Bronchial epithelial cell (primary cell): ENCODE measurements at places on chromosomes 6 and 20.

DNA sequence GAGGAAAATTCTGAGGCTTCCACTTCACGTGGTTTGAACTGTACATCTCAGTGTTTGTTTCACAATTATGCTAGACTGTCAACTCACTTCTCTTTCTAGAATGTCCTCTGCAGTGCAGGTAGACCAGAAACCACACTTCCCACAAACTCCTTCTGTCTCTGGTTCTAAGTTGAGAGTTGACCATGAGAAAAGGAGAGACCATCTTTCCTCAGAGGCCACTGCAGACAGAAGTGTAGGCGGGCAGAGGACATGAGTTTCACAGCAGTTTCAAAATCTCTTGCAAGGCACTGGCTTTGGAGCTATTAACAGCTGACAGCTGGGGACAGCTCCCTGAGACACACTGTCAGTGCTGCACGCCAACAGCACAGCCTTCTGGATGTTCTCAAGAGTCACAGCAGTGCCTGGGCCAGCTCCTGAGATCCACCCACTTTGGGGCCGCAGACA lies 55.4 kb upstream of the MOXD1 start:
- no peak for DNase-seq

- DNase-seq: no peak
Observed at GRCh38 chr20:35342154-35342769, 50.0 kb upstream of the FAM83C start.

- no peak for DNase-seq
Observed at GRCh38 chr20:21090111-21090618, 16.0 kb downstream of the LINC00237 start.

- DNase-seq: peak; percentile 71
Observed at GRCh38 chr6:129598244-129599187, 111.5 kb downstream of the ARHGAP18 start.

DNA sequence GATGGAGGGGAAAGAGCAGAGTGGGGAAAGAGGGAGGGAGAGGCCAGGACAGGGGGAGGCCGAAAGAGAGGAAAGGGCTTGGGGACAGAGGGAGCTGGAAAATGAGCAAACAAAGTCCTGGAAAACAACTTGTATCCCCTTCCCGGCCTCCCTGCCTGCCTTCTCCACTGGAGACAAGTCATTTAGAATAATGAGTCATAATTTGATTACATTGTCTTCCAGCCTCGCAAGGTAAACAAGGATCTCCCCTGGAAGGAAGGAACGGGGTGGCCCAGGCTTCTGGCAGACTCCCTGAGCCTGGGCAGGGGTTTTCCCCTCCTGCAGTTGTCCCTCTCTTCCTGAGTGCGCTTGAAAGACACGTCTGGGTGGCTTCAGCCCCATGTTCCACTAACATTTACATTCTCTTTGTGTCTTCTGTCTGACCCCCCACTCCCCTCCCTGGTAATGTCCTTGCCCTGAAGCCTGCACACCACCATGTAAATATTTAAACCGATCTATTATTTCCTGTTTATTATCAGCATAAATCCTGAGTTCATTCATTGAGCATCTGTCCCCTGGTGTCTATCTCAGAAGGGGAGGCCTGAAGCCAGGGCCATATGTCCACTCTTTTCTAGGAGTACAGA lies 12.1 kb upstream of the MRPS18A start:
- DNase-seq: peak; percentile 83

- no peak for DNase-seq
Observed at GRCh38 chr6:11410539-11411307, 126.8 kb upstream of the TMEM170B start.

- DNase-seq: no peak
Observed at GRCh38 chr6:29791786-29792122, 35.9 kb upstream of the HLA-G start.

- no peak for DNase-seq
Observed at GRCh38 chr6:113299531-113299930, 557.6 kb upstream of the MARCKS start.

- no peak for DNase-seq
Observed at GRCh38 chr6:25407431-25407830, 128.3 kb downstream of the CARMIL1 start.

DNA sequence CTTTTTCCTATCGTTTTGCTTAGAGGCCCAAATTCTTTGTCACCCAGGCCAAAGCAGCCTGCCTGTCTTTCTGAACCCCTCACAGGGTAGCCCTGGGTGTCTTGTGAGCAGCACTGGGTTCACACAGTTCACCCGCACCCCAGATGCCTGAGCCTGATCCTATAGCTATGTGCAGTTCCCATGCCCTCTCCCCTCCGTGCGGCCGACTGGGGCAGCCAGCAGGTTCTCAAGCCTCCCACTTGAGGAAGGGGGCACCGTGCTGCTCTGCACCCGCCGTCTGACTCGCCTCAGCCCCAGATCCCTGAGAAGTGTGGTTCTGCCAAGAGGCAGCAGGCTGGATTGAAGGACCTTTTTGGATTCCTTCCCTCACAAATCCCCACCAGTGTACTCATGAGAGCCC lies 89.0 kb downstream of the PSMB1 start:
- no peak for DNase-seq

DNA sequence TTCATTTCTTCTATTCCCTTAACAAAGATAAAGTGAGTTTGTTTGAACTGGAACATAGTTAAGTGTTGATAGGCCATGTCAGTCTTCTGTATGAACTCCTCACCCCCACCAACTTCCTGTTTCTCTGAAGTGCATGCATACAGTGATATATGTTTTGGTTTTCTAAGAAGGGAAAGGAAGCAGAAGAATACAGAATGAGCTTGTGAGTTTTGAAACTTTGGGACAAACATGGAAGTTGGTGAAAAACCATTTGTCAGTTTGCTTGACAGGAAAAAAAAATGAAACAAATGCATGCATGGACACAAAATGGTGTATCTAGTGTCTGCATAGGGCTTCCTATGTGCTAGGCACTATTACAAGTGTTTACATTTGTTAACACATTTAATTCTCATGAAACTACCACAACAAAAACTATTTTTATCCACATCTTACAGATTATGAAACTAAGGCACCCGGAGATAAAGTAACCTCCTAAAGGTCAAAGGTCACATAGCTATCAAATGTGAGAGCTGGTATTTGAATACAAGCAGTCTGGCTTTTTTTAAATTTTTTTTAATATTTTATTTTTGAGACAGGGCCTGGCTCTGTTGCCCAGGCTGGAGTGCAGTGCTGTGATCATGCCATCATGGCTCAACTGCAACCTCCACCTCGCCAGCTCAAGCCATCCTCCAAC lies 105.9 kb downstream of the ADGRB3 start:
- DNase-seq: no peak

DNA sequence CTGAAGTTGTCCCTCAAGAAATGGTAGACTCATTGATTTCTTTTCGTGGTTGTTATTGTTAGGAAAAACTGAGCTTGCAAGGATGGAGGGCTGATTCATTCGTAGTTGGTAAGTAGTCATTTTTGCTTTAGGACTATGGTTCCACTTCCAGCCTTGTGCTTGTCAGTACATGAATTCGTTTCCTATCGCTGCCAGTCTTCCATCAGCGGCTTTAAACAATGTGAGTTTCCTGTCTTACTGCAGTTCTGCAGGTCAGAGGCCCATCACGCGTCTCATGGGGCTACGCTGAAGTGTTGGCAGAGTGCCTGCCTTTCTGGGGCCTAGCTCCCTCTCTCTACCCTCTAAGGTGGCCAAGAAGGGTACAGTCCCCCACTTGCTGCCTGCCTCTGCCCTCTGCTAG lies 11.4 kb upstream of the MDFI start:
- DNase-seq: peak; percentile 98

DNA sequence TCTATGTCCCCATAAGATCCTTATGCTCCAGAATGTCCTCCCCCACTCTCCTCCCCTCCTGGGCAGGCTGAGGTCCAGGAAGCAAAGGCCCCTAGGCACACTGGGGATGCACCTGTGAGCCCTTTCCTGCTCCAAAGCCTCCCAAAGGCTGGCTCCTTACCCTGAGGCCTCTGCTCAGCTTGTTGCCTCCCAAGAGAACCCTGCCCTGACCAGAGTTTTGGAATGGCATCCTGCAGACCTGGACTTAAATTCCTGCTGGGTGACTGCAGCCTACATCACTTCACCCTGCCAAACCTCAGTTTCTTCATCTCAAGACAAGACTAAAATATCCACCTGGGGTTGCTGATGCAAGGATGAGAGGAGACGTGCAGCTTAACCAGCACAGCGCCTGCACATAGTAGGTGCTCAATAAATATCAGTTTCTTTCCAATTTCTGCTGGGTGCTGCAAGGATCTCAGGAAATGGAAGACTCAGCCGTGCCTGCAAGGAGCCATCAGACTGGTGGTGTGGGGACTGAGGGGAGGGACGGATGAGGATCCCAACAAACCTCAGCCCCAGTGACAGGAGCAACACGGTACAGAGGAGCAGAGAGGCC lies 2.1 kb upstream of the LBP start:
- DNase-seq: no peak

- no peak for DNase-seq
Observed at GRCh38 chr6:166697113-166697512, 70.1 kb upstream of the RPS6KA2 start.

DNA sequence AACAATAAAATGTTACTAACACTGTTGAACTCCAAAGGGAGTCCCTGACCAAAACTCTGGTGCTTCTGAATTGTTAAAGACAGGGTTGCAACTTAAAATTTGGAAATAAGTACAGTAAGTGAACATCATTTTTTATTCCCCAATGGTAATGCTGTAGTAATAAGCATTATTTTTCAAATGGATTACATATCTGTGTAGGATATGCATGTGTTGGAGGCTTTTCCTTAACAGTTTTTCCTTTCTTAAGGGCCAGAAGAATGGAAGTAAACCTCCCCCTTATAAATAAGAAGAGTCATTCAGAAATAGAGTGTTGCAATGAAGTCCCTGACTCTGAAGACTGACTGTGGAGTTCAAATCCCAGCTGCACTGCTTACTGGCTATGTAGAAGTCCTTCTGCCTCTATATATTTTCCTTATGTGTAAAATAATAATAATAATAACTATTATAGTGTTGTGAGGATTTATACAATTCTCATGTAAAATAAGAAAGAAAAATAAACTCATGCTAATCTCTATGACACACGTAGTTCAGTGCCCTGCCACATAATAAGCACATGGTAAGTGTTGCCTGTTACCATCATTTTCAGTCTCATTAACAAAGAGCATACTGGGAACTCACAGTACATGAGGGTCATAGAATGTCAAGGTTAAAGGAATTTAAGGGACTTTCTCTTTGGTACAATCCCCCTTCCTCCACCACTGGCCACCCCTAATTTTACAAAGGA lies 129.8 kb upstream of the SMLR1 start:
- DNase-seq: no peak

DNA sequence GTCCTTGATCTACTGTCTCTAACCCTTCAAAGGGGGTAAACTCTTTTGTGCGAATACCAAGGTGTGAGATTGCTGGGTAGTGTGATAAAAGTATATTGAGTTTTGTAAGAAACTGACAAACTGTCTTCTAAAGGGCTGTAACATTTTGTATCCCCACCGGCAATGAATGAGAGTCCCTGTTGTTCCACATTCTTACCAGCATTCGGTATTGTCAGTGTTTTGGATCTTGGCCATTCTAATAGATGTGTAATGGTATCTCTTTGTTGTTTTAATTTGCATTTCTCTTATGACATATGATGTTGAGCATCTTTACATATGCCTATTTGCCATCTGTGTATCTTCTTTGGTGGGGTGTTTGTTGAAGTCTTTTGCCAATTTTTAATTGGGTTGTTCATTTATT lies 1090.7 kb downstream of the KIF16B start:
- no peak for DNase-seq

DNA sequence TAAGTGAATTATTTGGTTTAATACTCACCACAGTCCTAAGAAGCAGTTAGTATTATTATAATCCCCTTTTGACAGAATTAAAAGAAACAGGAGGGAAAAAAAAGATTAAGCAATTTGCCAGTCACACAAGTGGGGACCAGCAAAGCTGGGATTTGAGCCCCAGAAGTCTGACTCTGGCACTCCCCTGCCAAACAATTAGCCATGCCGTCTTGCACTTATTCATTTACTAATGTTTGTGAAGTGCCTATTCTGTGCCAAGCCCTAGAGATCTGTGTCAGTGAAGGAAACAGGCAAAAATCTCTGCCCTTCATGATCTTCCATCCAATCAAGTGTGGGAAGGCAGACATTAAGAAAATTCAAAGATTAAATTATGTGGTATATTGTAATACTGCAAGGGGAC lies 126.0 kb upstream of the TOP1 start:
- no peak for DNase-seq

DNA sequence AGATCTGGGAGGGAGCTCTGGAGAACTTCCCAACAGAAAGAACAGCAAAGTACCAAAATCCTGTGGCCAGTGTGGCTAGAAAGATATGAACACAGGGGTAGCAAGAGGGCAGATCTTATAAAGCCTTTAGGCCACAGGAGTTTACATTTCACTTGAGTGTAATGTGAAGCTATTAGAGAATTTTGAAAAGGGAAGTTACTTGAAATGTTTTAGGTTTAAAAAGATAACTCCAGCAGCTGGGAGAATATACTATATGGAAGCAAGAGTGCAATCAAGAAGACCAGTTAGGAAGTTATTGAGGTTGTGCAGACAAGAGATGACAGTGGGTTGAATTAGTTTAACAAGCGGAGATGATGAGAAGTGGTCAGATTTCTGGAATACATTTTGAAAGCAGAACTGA lies 7.9 kb downstream of the SUPT3H start:
- no peak for DNase-seq

- DNase-seq: no peak
Observed at GRCh38 chr20:46850416-46850815, 44.2 kb upstream of the EYA2 start.

- DNase-seq: no peak
Observed at GRCh38 chr6:166463359-166464067, 80.8 kb upstream of the MPC1 start.

GRCh38 chr6:13217206-13217905 lies 111.0 kb downstream of the TBC1D7 start:
- peak; percentile 29 for DNase-seq

DNA sequence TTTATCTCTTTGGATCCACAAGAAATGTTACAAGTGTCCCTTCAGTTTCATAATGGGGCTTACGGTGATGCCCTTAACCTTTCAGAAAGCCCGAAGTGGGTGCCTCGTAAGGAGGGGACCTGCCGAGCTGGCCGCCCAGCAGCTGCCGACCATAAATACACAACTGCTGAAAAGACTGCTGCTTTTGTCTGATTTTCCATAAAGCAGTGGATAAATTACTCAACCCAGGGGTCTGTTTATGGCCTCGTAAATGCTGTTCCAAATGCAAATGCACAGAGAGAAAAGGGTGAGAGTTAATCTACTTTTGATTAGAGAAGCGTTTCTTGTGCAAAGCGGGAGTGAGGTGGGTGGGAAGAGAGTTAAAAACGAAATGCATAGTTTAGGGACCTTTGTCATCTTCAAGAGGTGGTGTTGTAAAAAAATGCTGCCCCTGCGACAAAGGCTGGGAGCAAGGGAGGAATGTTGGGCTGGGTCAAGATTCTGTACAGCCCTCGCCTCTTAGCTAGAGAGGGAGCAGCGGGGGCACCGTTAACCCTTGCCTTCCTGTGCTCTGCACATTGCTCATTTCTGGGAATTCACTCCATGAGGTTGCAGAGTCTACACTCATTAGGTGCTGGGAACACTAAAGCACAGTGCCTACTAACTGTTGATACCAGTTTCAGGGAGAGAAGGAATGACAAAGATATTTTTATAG lies 112.0 kb upstream of the MTHFD1L start:
- DNase-seq: no peak

- DNase-seq: peak; percentile 42
Observed at GRCh38 chr20:50380697-50381040, 129.5 kb upstream of the PTPN1 start.

GRCh38 chr6:156982168-156982567 lies 205.0 kb downstream of the ARID1B start:
- DNase-seq: no peak
